ENCODE measurements at places on chromosomes 2 and 18. TPM values are rescaled to one million over a fixed set of nuclear protein-coding genes. Genes with fewer than 3 reads are reported as not detected.

Gene FOXI3
- 1.5 TPM for total RNA-seq

GRCh38 chr2:46325182-46325928 lies 28.1 kb downstream of the EPAS1 start:
- DNase-seq, result peak; percentile 73

GRCh38 chr18:11811009-11811408 lies 40.2 kb upstream of the CHMP1B start:
- DNase-seq, result no peak

- no peak for DNase-seq
These were observed 116.6 kb downstream of the HDAC4 start for GRCh38 chr2:239283961-239284795.

- DNase-seq, result no peak
These were observed 210.4 kb upstream of the OSR1 start for GRCh38 chr2:19568809-19569208.

- peak; percentile 25 for DNase-seq
These were observed 14.2 kb downstream of the PMS1 start for GRCh38 chr2:189798312-189799029.

GRCh38 chr2:119697290-119698020 lies 18.5 kb downstream of the TMEM177 start:
- DNase-seq, result no peak

- DNase-seq, result no peak
These were observed 161.4 kb downstream of the RPIA start for GRCh38 chr2:88852753-88853402.

DNA sequence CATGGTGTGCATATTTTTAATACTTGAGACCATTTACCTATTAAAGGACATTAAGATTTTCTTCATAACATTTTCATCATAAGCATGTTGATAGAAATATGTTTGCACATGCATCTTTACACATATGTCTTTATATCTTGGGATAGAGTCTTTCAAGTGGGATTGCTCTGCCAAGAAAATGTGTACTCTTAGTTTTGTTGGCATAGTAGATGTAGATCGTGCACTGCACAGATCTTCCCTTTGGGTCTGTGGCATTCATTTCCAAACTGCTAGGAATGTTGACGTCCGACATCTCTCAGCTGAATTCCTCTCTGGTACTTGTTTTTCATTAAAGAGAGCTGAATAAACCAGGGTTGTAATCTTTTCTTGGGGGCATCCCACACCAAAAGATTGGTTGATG lies 183.2 kb upstream of the RPRM start:
- DNase-seq, result no peak

GRCh38 chr2:240503375-240503774 lies 54.4 kb downstream of the ANKMY1 start:
- no peak for DNase-seq

GRCh38 chr2:30230497-30231211 lies 680 bp upstream of the LBH start:
- DNase-seq, result no peak

Gene TMEM182
- 6.5 TPM for total RNA-seq

DNA sequence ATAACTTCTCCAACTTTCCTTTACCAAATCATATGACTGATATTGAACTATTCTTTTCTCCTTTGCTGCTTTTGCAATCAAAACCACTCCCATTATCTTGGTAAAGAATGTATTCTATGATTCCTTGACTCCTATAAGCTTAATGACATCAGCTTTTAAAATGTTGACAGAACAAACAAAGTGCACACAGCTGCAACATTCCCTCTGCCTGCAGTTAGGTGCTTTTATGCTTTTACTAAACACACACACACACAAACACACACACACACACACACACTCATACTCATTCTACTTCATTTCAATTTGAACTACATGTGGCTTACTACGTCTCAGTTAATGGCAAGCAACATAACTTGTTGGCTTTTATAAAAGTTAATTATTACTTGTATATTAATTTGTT lies 946.6 kb downstream of the DPP10 start:
- no peak for DNase-seq

Gene USP34
- 84.5 TPM for total RNA-seq

GRCh38 chr2:240898108-240898730 lies 2.3 kb upstream of the MAB21L4 start:
- peak; percentile 19 for DNase-seq

Gene ITGA4
- 24.9 TPM for total RNA-seq

DNA sequence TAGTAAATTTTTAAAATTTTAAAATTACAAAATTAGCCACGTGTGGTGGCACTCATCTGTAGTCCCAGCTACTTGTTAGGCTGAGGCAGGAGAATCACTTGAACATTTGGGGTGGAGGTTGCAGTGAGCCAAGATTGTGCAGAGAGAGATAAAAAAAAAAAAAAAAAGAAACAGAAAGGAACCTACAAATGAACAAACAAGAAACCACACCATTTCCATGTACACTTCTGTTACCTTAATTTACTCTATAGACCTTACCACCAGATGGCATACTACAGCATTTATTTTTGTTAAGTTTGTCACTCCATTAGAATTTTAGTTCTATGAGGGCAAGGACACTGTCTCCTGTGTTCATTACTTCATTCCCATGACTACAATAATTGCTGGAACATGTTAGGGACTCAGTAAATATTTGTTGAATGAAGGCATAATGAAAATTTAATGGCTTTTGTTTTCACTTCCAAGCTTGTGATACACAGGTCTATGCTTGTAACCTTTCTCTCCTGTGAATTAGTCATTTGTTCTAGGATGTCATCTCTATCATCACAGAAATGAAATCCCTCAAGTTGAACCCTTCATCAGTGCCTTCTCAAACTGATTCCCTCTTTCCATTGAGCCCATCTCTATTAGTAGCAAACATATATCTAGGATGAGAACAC lies 76.0 kb downstream of the ARHGAP15 start:
- peak; percentile 50 for DNase-seq

GRCh38 chr2:164061129-164061746 lies 325.4 kb upstream of the FIGN start:
- DNase-seq, result peak; percentile 28

GRCh38 chr2:149042881-149043280 lies 4.4 kb downstream of the LYPD6B start:
- no peak for DNase-seq

- no peak for DNase-seq
These were observed 3.5 kb downstream of the CAPN10 start for GRCh38 chr2:240589850-240590525.

Gene CENPO
- 27.7 TPM for total RNA-seq

- DNase-seq, result no peak
These were observed 16.7 kb downstream of the RNF144A start for GRCh38 chr2:6933911-6934310.

GRCh38 chr18:27185025-27185763 lies at the start of gene CHST9:
CHST9 (minus strand) TSS chr18:27185308; CDS start chr18:27142809, 42,499 bp downstream.
- peak; percentile 6 for DNase-seq

GRCh38 chr2:152246686-152247336 lies 71.2 kb upstream of the STAM2 start:
- no peak for DNase-seq

GRCh38 chr18:24659827-24660720 lies 199.6 kb downstream of the HRH4 start:
- DNase-seq, result peak; percentile 36

DNA sequence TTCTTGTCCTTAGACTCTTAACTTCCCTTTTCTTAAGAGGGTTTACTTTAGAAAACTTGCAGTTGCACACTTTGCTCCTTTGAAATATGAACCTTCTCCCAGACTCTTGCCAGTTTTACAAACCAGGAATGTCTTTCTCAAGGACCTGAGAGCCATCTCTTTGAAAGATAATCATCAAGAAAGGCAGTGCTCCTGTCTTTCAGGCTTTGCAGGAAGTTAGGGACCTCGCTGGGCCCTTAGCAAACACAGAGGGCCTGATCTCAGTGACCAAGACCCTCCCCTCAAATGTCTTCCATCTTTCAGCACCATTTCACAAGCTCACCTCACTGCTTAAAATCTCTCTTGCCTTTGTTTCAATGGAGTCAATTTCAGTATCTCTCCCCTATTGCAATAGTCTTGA lies 32.0 kb upstream of the NYAP2 start:
- no peak for DNase-seq

Gene ESPNL
- total RNA-seq, result not detected

GRCh38 chr2:65790676-65790935 lies 358.2 kb upstream of the SPRED2 start:
- no peak for DNase-seq

Gene LDLRAD4
- 0.17 TPM for total RNA-seq

Gene BOLA3
- 80.6 TPM for total RNA-seq
